Frontal cortex (tissue), 4 donors: ENCODE measurements at places on chromosomes 6 and 20.

DNA sequence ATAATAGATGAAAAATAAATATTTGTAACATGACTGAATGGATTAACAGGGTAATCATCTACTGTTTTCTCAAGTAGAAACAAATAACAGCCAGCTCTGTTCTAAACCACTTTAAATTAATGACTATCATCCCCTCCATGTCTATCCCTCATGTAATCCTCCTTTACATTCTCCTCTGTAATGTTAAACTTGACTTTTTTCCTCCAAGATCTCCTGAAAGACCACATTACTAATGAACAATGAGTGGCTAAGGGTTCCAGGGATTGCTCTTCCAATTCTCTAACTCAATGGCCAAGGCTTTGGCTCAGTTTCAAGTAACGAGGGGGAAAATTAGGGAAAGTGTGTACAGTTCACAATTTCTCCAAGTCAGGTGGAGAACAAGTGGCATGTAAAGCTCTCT, 37.6 kb upstream of the FBXL4 start:
- no peak for DNase-seq

- no peak for DNase-seq
Measured at GRCh38 chr6:167750956-167751358, 75.8 kb upstream of the AFDN start.

GRCh38 chr6:46138281-46138680, 8.5 kb downstream of the ENPP4 start:
- no peak for DNase-seq

DNA sequence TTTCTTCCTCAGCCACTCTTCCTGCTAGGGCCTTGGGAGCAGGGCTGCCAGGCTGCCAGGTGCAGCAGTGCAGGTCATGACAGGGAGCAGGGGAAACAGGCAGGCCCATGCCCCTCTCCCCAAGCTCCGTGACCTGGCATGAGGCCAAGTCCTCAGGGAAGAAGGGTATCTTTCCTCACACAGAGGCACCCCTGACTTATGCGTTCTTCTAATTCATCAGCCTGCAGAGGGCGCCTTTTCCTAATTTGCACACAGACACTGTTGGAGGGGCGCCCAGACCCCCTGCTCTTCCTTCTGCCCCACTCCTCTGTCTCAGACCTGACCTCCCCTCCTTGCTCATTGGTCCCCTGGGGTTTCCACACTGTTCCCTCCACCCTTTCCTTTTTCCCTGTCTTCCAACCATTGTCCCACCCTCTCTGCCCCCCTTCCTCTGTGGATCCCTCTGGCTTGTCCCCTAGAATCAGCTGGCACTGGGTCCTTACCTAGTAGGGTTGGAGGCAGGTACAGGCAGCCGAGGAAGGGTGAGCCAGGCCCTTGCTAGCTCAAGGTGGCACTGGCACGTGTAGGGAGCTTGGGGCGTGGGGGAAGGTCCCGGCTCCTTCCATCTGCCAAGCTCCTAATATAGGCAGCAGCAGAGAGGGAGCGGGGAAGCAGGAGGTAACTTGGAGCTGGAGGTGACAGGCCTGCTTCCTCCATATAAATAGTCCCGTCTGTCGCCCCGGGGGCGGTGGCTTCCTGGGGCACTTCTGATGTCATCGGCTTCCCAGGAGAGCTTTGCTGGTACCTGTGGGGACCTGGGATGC, 154.9 kb upstream of the MLN start:
- no peak for DNase-seq

GRCh38 chr20:36628076-36628475, 17.9 kb downstream of the SLA2 start:
- DNase-seq = no peak

DNA sequence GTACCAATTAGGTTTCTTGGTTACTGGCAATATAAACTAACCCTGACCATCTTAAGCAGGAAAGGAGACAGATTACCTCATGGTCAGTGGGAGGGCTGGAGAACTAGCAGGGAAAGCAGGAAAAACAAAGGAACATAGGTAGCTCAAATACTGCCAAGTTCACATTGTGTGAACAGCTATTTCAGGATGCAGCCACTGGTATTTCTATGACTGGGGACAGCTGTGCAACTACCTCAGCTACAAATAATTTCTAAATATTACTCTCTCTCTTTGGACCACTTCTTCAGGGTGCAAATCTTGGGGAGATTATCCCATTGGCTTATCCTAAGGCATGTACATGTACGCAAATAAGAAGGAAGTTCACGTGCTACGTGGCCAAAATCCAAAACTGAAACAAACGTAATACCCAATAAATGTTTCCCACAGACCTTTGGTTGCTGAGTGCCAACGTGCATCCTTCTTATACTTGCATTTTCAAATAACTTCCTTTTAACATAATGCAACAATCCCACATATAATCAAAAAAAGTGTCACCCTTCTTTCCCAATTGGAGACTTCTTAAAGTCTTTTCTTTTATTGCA, 180.9 kb downstream of the PHF3 start:
- DNase-seq = no peak

DNA sequence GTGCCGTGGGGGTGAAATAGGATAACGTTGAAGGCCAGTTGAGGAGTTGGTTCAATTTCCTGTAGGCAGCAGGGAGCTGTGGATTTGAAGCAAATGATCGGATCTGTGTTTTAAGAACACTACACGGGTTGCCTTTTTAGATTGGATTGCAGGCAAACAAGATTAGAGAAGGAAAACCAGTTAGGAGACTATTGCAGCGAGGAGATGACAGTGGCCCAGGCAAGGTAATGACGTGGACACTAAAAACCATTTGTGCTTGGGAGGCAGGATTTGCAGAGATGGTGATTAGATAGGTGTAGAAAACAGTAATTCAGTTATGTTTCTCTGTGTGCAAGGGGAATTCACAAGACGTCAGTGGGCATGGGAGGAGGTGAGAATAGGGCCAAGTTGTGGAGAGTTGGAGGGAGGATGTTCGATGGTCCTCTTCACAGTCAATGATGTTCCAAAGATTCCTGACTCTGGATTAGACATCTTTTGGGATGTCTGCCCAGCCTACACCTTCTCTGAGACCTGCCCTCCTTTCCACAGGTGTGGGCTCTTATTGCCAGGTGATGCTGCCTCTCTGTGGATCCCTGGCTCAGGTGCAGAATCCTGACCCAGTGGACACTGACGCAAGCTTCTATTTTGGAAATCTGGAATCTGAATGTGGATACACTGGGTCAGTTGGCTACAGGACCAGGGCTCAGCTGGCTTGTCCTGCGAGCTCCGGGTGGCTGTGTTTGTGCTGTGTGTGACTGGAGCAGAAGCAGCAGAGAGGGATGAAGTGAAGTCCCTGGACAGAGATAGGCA, 54.2 kb downstream of the TFAP2C start:
- DNase-seq = no peak

DNA sequence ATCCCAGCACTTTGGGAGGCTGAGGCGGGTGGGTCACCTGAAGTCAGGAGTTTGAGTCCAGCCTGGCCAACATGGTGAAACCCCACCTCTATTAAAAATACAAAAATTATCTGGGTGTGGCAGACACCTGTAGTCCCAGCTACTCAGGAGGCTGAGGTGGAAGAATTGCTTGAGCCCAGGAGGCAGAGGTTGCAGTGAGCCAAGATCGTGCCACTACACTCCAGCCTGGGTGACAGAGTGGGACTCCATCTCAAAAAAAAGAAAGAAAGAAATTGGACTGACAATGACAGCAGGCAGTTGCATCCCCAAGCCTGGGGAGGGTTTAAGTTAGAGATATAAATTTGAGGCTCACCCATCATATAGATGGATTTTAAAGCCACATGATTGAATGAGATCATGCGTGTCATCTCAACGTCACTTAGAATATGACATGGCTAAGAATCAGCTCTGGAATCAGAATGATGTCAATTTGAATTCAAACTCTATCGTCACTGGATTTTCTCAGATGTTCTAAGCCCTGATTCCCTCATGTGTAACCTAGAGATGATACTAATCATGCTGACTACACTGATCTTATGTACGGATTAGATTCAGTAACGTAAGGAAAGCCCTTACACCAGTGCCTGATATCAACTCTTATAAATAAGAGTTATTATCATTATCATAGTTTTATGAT, 534.0 kb upstream of the JARID2 start:
- no peak for DNase-seq

- DNase-seq = peak; percentile 100
Measured at GRCh38 chr20:41028359-41029149, at the start of gene TOP1. TOP1 (plus strand) TSS chr20:41028822; CDS start chr20:41029068, 246 bp downstream.

- no peak for DNase-seq
Measured at GRCh38 chr20:59268870-59269269, 31.5 kb upstream of the EDN3 start.

GRCh38 chr6:45174045-45174444, 154.1 kb upstream of the RUNX2 start:
- DNase-seq = no peak

DNA sequence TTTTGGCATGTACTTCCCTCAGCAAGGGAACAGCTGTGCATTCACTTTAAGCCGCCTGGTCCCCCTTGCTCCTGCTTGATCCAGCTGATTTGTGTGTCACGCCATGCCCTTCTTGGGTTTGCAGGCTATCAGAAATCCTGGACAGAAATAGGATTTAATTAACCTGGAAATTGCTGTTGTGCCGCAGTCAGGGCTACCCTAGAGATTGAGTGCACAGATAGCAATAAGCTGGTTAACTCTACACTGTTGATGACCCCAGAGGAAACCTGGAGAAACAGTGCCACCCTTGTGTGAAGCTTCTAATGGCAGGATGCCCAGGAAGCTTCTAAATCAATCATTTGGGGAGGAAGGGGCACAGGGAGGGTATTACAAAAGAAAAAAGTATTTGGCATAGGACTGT, 199.0 kb downstream of the JARID2 start:
- no peak for DNase-seq

DNA sequence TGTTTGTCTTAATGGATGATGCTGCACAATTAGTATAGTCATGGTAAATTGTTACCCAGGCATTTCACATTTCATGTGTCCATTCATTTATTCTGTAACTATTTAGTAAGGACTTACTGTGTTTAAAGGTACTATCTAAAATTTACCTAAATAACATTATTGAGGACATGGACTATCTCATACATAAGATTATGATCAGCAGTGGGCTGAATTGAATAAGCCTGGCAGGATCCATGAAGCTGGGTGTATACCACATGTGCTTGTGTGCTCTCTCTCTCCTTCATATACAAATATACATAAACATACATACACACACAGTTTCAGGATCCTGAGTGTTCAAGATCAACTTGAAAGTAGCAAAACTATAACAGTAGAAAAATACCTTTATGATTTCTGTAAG, 595.4 kb downstream of the EPM2A start:
- DNase-seq = no peak

DNA sequence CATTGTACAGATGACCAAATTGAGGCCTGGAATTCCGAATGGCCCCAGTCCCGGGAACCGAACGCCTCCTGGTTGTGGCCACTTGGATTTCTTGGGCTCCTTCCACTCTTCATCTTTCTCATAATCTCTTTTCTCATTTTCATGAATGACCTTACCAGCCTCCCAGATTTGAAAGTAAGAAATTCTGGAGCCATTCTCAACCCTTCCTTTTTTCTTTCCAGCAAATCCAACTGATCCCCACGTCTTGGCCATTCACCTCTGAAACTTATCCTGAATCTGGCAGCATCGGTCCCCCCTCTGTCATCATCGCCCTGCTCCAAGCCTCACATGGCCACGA, 5.9 kb upstream of the SLC12A5 start:
- DNase-seq = no peak

DNA sequence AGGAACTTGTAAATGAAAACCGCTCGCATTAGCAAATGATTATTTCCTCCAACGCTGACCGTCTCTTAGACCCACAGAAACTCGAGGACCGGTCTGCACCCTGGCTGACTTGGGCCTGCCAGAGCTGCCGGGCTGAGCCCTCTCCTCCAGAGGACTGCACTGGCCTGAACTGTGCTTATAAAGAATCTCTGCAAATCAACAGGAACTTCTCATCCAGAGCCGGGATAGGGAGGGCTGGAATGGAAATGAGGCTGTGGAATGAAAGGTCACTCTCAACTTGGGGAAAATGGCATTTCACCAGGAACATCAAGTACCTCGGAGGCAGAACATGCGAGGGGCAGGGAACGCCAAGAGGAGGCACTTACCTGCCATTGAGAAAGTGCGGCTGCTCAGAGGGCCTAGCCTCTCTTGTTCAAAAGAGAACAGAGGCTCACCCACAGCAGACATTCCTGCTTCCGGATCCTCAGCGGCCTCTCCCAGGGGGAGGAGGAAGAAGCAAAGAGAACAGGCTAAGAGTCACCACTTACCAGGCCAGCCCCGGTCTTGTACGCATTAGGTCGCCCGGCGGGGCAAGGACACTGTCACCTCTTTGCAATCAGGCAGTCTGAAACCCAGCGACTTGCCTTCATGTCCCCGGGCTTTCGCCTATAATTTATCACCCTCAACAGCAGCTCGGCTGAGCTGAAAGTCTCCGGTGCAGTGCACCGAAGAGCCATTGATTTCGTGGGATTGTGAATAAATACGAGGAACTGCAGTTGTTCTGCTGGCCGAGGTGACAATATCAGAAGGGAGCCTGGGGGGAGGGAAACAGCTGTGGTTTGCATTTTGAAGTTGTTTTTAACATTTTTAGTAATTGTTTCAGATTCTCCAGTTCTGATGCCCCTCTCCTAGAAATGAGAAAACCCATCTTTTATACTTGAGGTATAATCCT, 37.6 kb downstream of the ZMYND8 start:
- no peak for DNase-seq

DNA sequence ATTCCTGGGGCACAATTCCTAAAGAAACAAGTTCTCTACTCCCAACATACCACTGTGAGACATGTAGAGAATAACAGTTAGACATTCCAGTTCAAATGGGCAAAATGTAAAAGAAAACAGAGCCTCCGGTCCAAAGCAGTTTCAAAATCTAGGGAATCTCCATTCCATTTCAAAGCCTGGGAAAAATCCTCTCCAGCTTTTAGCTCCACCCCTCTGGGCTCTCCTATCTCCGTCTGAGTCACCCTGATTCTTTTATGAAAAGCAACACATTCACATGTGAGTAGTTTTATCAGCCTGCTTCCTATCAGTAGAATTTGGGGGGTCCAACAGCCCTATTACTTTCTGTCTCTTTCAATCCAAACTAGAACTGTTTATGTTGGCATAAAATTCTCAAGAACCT, 3.7 kb downstream of the CSNK2A1 start:
- no peak for DNase-seq

GRCh38 chr6:134145786-134146185, 93.4 kb upstream of the SLC2A12 start:
- DNase-seq = no peak

DNA sequence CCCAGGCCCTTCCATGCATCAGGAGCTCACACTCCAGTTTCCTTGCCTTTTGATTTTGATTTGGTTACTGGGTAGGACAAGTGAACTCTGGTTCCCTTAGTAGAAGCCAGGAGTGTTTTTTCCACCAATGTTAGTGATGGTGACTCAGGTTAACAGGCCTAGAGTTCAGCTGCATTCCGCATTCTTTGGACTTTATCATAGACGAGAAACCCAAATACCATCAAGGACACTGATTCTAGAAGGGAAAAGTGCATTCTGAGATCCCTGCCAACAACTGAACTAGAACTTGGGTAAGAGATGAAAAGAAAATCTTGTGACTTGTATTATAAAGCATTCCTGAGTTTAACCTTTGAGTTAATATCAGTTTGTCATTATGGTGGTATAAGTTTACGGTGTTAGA, 8.9 kb downstream of the GSS start:
- DNase-seq = no peak

GRCh38 chr6:35489995-35490791, 6.7 kb downstream of the TEAD3 start:
- no peak for DNase-seq

GRCh38 chr20:37120497-37120896, 24.7 kb upstream of the RBL1 start:
- DNase-seq = no peak
